ENCODE measurements at places on chromosomes 2 and 18.

GRCh38 chr2:157441072-157441454, 2.8 kb downstream of the CYTIP start:
- DNase-seq: no peak

- no peak for DNase-seq
Observed at GRCh38 chr2:168188002-168188401, 59.4 kb downstream of the STK39 start.

DNA sequence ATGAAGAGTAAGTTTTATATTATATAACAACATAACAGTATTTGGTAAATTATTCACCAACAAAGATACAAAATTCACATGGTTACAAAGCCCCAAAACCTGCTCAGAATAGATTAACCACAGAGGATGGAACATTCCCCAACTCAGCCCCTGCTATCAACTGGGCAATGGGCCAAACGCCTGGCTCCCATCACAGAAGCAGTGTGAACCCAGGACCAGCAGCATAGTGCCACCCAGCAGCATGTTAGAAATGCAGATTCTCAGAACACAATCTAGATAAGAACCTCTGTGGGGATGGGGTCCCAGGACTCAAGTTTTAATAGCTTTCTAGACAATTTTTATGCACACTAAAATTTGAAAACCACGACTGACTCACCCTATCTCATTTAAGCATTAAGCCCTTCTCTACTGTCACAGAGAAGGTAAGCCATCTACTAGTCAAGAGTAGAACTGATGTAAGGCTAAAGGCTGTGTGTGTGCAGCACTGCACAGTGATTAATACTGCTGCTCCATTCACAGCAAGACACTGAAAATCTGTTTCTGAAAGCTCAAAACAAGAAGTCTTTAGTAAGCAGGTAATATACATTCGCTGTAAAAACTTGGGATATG, 15.2 kb downstream of the AFG3L2 start:
- DNase-seq: no peak

GRCh38 chr2:172000696-172001361, 1.1 kb downstream of the METAP1D start:
- no peak for DNase-seq

DNA sequence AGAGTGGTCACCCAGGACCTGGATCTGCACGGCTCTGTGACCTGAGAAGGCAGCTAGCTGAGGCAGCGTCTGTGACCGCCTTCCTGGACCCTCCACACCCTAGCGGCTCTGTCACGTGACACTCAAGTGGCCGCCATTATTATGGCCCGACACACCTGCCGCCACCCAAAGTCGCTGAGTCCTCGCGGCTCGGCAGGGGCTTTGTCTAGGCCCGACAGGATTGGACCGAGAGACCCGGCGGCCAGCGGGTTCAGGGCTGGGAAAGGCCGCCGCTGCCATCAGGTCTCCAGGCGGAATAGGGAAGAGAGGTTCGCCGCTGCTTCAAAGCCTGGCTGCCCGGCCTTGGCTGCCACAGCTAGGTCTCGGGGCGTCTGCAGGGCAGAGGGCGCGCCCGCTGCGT, 1162.5 kb upstream of the LRRTM1 start:
- no peak for DNase-seq

DNA sequence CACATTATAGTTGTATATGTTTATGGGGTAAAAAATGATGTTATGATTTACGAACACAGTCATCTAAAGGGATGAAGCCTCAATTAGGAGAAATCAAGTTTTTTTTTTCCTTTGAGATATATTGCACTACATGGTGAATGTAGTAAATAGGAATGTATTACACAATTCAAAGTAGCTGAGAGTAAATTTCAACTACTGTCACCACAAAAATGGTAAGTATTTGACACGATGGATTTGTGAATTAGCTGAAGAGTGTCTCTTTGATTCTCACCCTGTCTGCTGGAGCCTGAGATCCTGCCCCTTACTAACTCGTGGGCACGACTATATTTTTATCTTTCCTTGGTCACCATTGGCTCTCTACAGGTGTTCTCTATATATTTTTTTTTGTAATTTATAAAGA, 540.4 kb upstream of the DSEL start:
- DNase-seq: no peak

- DNase-seq: no peak
Observed at GRCh38 chr2:60412027-60412426, 141.4 kb downstream of the BCL11A start.

DNA sequence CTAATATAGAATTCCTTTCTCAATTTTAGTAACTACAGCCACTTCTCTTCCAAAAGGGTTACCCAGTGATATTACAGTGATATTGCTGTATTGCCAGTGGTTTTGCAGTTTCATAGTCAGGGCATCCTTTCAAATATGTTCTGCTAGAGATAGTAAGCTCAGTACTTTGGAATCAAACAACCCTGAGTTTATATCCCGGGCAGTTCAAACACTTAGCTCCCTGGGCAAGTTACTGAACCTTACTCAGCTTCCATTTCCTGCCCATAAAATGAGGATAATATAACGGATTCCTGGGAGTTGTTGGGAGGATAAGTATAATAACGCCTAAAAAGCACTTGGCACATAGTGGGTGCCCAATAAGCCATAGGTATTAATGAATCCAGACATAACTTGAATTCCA, 212.6 kb upstream of the PARD3B start:
- no peak for DNase-seq

- DNase-seq: no peak
Observed at GRCh38 chr2:101818531-101819451, 121.3 kb downstream of the MAP4K4 start.

- DNase-seq: no peak
Observed at GRCh38 chr2:47687856-47688255, 95.1 kb upstream of the MSH6 start.

GRCh38 chr2:25572638-25573037, 100.7 kb downstream of the DTNB start:
- DNase-seq: no peak

DNA sequence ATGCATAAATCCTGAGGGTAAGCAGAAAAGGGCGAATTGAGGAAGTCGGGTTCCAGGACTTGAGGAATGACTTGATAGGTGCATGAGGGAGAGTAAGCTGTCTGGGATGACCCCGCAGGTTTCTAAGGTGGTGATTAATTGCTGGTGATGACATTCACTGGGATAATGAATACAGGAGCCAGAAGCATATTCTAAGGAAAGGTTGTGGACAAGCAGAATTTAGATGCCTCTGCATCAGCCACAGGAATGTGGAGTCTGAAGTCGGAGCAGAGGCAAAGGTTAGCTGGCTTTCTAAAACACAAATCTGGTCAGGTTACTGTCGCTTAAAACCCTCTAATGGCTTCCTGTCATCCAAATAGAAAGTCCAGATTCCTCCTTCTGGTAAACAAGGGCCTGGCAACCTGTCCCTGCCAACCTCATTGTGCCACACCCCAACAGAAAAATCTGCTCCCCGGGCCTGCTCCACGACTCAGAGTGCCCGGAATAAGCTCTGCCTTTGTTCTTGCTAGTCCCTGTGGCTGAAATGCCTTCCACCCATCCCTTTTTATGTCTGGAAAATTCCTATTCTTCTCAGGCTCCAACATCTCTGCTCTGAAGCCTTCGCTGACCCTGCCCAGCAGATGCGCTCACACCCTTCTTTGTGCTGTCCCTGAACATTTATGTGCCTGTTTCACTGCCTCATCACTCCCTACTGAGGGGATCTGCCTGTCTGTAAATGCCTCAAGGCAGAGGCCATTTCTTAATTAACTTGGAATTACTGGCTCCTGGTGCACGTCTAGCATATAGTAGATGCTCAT, 11.3 kb upstream of the TMEM214 start:
- no peak for DNase-seq

- DNase-seq: no peak
Observed at GRCh38 chr2:201806442-201807170, at the start of gene CDK15. TSS of gene CDK15 (plus strand) at chr2:201806537. CDS start at chr2:201806665, 128 bp downstream.

GRCh38 chr2:240915526-240916341, 9.6 kb downstream of the CROCC2 start:
- no peak for DNase-seq

DNA sequence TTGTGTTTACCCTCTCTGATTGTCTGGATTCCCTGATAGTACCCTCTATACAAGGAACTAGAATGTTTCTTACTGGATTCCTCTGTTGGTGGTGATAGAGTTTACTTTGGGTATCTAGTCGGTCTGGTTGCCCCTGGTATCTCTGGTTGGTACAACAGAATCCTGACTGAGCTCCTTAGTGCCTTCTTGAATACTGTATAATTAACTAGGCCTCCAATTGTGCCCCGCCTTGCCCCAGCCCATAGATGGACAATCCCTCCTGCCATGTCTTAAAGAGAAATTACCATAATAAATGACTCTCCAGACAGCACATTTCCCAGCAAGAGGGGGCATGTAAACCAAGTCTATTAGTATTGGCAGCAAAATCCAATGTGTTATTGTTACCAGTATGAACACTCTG, 2.3 kb downstream of the SCN1A start:
- no peak for DNase-seq

GRCh38 chr2:188784269-188784762, 189.9 kb upstream of the COL3A1 start:
- DNase-seq: no peak

DNA sequence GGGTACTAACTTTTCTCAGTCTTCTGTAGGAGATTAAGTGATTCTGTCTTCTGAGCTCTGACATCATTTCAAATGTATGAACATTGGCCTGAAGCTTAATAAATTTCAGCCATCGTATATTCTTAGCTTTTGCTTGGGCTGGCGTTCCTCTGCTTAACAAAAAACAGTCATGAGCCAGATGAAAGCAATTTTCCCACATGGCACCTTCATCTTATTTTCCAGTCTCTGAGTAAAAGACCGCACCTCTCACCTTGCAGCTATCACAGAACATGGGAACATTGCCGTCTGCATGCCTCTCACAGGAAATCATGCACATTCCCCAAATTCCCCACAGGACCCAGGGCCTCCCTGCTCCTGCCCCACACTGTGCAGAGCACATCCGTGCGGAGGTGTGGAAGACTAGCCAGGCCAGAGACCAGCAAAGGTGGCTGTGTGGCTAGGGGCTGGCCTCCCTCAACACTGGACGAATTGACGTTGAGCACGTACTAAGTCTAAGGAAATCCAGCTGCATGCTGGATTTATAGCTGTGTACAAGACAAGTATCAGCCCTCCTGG, 531.8 kb upstream of the ID2 start:
- no peak for DNase-seq

GRCh38 chr2:192960945-192961344, 766.2 kb upstream of the TMEFF2 start:
- no peak for DNase-seq
